ENCODE measurements at places on chromosomes 16 and 17.
A peak's percentile ranks its signal among the peaks of the same experiment; 100 is the strongest.

GRCh38 chr17:57455063-57455914, 199.0 kb downstream of the MSI2 start:
- no peak for DNase-seq

- DNase-seq: no peak
Observed at GRCh38 chr17:59914274-59914854, 21.4 kb downstream of the RPS6KB1 start.

DNA sequence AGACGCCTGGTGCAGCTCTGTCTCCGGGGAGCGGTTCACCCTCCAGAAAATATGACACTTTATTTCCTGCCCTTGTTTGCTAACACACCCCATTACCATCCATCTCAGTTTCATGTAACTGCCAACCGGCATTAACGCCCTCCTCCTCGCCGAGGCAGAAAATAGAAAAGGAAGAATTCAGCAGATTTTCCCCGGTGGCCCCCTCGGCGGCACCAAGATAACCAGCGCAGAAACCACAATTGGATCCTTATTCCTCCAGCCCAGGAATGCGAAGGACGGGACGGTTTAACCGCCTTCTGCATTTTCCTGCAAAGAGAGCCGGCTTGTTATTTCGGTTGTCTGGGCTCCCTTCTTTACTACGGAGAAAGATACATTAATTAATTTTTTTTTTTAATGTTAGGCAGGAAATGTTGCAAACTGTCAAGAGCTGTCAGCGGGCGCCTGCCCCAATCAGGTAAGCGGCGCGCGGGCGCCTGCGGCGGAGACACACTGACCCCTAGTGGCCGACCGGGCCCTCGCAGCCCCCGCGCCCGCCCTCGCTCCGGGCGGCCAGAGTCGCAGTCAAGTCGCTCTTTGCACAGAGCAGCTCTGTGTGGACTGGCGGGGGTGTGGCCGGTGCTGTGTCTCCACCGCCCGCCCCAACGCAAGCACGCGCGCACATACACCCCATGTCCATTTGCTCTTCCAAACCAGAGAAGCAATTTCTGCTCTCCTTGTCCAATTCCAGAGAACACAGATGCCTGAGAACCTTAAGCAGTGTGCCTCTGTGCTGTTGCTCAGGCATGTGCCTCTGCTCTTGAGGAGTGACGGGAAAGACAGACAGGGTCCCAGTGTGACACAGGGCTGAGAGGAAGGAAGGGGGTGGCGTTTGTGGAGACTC, 53.6 kb downstream of the C17orf67 start:
- peak; percentile 95 for DNase-seq

- DNase-seq: no peak
Observed at GRCh38 chr16:68215302-68215701, 20.6 kb downstream of the ESRP2 start.

GRCh38 chr16:73230651-73231050, 182.7 kb upstream of the ZFHX3 start:
- DNase-seq: no peak
